ENCODE measurements at places on chromosomes 12 and 14.

DNA sequence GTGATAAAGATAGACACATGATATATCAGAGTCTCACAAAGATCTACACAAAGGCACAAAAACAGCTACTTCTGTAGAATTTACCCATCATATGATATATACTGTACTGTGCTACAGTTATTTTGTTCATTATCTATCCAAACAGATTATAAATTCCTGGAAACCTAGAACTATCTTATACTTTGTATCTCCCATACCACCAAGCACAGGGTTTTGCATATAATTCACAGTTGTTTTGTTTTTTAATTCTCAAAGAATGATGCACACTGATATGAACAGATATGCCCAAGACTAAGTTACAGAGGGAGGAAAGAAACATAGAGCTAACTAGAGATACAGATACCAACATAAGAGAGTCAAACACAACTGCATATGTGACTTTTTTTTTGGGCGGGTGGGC, 3.4 kb downstream of the PRKAG1 start:
- no peak for DNase-seq

DNA sequence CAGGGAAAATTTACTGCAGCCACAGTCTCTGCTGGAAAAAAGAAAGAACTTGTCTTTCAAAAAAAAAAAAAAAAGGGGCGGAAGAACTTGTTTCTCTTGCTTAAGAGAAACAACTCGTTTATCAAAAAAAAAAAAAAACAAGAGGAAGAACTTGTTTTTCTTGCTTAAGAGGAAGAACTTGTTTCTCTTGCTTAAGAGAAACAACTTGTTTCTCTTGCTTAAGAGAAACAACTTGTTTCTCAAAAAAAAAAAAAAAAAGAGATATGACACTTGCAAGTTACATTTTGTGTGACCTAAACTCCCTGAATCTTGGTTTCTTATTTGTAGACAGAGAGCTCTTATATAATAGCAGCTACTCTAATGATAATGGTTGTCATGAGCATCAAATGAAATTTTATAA, 44.7 kb upstream of the USP15 start:
- no peak for DNase-seq

DNA sequence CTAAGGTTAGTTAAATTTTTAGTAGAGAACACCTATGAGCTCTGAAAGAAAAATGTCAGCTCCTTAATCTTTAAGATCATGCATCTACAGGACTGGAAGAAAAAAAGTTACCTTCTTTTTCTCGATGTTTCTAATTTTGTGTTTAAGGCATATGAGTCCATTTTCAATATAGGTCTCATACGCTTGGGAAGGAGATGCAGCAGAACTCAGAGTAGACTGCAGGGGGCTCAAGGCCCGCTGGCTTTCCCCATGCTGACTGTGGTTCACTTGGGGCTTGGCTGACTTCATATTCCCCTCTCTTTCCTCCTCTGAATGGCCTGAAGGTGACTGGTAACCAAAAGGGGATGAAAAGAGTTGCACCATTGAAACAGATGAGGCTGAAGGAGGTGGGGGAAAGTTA, 1.5 kb downstream of the CAPRIN2 start:
- DNase-seq = no peak

GRCh38 chr14:101255765-101256125, 305.6 kb upstream of the DIO3 start:
- DNase-seq = no peak

- DNase-seq = no peak
Observed at GRCh38 chr12:74365178-74365964, 172.3 kb upstream of the ATXN7L3B start.

Data from activated CD4-positive, alpha-beta T cell treated with anti-CD3 and anti-CD28 coated beads for 24 hours (primary cell).